ENCODE measurements at places on chromosomes 2 and 18.

DNA sequence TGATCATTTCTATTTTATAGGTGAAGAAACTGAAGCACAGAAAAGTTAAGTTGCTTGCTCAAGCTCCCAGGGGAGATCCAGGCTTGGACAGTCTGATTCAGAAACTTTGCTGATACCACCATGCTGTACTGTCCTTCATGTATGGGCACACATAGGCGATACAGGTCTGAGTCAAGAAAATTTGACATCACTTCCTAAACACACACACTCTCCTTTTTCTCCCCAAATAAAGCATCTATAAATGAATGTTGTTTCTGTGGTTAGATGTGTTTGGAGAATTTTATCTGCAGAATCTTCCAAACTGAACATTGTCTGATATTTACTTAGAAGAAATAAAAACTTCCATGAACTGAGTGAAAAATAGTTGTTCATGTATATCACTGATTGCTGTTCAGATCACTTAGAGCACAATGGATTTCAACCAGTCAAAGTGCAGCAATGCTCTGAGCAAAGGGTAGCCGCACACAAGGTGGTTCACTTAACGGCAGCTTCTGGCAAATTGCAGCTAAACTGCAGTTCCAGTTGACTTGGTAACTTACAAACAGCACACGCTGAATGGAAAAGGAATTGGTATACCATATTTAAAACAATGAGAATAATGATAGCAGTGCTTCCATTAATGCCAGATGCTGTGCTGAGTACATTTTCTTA lies 10.0 kb upstream of the AGFG1 start:
- DNase-seq = no peak

- DNase-seq = no peak
Measured at GRCh38 chr2:16392647-16393499, 272.8 kb downstream of the CYRIA start.

DNA sequence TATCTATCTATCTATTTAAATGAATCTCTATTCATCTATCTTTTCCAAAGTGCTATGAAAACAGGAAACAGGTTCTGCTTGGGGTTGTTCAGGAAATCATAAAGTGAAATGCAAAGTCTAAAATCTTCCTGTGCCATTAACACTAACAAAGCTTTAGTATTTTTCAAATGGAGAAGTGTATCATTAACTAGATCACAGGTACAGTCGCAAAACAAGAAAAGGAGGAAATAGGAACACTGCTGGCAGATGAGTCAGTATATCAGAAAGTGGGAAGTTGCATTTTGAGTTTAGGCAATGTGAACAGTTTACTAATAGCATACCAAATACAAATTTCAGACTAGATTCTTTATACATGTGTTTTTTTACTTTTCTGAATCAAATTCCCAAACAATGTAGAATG lies 888.5 kb upstream of the FSHR start:
- no peak for DNase-seq

- no peak for DNase-seq
Measured at GRCh38 chr2:817336-818015, 133.2 kb upstream of the SNTG2 start.

DNA sequence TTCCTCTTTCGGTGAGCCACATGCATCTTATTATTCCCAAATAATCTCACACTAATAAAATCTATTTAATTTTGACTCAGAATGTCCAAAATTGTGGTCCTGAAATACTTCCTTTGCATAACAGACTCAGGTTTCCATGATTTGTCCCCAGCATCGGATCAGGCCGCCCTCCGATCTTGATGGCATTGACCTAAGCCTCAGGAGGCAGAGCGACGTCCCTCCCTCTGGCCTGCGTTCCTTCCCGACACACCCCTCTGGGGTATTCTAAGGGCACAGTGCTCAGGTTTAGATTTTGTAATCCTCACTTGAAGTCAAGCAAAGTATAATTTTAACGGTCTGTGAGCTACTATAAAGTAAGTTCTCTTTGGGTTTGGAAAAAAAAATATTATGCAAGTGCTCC lies 857.7 kb downstream of the GALR1 start:
- no peak for DNase-seq

DNA sequence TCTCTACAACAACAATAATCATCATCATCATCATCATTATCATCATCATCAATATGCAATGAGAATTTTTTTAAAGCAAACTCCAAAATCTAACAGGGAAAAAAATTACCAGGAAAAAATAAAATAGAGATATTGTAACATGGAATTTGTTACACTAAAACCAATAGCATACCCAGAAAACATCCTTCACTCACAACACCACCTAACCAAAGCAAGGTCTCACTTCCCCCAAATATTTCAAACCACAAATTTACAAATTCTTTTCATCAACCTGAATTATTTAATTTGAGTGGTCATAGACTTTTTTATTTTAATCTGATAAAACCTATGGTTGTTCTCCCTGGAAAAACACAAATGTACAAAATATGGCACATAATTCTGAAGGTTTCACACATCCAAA lies 11.2 kb downstream of the ITSN2 start:
- DNase-seq = no peak

- no peak for DNase-seq
Measured at GRCh38 chr2:202115479-202115971, 42.5 kb downstream of the KIAA2012 start.

DNA sequence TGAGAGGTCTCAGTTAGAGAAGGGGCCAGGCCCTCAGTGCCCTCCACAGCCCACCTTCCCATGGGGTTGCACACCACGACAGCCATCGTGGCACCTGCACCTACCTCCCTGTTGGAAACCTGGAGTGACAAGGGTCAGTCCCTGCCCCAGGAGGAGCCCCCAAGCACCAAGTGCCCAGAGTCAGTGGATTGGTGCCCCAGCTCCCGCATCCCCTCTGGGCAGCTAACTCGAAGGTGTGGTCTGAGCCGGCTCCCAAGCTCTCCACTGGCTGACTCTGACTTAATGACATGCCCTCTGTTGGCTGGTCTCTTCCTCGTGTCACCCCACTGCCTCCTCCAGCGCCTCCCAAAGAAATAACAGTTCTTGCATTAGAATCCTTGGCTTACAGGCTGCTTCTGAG lies 116.4 kb downstream of the NDUFA10 start:
- no peak for DNase-seq

DNA sequence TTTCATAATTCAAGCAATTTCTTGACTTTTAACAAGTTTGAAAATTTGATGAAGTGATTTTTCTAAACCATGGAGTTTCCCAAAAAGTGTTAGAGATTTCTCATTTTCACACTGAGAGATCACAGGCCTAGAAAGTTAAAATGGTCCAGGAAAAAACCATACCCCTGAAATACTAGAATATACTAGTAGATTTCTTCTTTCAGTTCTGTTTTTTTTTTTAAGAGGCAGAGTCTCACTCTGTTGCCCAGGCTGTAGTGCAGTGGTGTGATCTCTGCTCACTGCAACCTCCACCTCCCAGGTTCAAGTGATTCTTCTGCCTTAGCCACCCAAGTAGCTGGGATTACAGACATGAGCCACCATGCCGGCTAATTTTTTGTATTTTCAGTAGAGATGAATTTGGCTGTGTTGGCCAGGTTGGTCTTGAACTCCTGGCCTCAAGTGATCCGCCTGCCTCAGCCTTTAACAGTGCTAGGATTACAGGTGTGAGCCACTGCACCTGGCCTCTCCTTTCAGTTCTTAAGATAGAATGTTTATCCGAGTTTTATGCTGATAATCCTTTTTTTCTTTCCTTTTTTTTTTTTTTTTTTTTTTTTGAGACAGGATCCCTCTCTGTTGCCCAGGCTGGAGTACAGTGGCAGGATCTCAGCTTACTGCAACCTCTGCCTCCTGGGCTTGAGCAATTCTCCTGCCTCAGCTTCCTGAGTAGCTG lies 14.4 kb downstream of the MTHFD2 start:
- no peak for DNase-seq

DNA sequence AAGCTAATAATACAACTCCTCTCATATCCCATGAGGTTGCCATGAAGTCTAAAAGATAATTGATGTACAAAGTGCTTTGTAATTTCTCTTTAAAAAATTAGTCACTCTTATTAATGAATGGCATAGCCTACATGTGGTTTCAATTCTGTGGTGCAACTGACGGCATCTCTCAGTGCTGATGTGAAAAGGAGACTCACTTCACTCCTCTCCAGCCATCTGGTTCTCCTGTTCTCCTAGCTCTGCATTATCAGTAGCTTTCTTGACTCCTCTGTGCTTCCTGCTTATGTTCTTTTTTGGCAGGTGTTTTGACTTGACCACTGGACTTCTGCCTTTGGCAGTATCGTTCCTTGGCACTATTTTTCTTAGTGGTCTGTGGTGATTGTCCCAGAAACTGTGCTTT lies 134.9 kb upstream of the ZFP36L2 start:
- DNase-seq = no peak

DNA sequence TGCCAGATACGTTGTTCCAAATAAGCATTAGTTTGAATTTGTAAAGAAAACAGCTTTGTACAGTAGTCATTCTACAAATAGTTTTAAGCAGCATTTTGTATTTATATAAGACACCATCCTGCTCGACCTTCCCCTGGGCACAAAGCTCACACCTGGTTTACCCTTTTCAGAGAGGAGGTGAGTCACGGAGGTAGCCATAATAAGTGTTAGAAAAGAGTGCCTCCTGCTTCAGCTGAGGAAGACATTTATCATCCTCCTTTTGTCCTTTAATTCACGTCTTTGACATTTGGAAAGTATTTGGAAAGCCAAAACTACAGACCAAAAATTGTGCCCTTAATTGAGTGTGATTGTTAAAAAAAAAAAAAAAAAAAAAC lies 6.8 kb downstream of the RAB12 start:
- DNase-seq = no peak

DNA sequence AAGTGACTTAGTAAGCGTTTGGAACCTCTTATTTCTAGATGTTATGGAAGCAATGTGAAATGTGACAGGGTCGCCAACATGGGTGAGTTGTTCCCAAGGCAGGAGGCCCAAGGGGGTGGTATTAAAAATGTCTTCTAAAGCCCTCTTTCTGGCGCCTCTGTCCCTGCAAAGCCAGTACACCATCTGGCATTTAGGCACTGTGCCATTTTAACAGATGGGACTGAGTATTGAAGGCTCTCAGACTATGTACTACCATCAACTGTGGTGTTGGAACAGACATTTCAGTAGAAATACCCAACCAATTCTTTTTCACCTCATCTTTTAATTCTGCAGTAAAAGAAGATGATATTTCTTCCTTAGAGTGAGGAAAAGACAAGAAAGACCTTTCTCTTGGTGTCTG lies 384.5 kb upstream of the MMADHC start:
- DNase-seq = no peak

- no peak for DNase-seq
Measured at GRCh38 chr2:40316620-40317019, 135.3 kb downstream of the SLC8A1 start.

DNA sequence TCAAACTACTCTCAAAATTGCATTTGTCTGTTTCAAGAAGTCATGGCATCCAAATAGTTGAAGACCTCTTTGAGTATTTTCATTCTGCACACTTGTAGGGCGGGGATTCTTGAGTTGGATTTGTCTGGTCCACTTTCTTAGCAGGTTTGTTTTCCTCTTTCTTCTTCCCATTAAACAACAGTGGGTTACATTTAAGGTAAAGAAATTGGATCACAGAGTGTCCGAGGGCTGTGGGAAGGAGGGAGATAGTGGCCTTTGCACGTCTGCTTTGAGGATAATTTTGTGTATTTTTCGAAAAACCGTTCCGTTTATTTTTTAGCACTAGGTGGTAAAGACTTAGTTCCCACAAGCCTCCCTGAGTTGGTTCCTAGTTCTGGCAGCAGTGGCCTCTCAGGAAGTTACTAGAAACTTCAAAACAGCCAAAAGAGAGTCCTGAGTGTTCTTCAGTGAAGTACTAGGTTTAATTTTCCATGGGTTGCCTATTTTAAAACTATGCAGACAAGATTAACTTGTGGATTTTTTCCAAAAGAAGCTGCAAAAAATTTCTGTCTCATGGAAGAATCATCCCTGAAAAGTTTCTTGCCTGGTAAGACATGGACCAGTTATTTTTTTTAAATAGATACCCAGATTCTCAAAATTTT lies 107.9 kb downstream of the CDC42EP3 start:
- no peak for DNase-seq

GRCh38 chr18:3442919-3443318 lies 7.1 kb upstream of the TGIF1 start:
- DNase-seq = no peak

DNA sequence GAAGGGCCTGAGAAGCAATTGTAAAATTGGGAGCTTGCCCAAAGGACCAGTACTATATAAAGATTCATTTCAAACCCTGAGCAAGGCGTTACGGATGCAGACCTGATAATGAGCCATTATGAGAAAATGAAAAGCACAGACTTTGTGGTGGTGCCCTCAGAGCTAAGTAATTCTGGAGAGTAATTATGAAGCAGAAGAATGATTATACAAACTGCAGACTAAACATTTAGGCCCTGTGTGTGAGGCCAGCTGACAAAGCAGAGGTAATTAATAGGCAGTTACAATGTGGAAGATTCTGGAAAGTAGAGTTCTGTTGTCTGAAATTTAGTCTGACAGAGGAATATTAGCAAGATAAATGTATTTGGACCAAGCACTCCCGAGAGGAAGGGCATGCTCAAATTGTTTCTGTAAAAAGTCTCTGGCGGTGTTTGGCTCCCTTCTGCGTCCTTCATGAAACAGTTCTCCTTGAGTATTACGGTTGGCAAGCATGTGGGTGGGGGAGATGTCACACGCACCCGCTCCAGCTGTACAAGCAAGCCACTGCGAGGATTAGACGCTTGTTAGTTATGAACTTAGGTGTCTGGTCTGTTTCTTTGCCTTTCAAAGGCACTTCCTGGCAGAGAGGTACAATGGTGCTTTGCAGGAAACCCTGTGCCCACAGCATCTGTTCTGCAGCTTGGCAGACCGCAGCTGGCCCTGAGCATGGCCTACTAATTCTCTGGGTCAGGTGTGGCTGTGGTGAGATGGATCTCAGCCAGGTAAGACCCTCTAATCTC lies 45.5 kb downstream of the CDC42EP3 start:
- no peak for DNase-seq

GRCh38 chr2:148167855-148168254 lies 147.0 kb downstream of the MBD5 start:
- no peak for DNase-seq

GRCh38 chr2:154392256-154392655 lies 306.2 kb upstream of the KCNJ3 start:
- DNase-seq = peak; percentile 61

- no peak for DNase-seq
Measured at GRCh38 chr18:75324686-75325257, 102.7 kb downstream of the SMIM21 start.

DNA sequence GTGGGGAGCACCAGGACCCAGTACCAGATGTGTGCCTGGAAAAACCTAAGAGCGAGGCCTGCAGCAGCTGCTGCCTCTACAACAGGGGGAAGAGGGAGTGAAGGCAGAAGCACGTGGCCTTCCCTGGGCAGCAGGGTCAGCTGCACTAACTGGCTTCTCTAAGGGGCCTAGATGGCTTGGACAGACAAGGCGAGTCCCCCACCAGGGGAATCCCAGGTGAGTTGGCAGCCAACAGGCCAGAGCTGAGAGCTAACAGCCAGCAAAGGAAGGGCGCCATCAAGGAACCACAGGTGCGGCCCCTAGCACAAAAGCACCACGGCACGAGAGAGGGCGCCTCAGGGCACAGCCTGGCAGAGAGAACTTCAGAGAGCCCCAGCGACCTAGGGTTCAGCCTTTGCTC lies 19.8 kb upstream of the MAL start:
- no peak for DNase-seq

- no peak for DNase-seq
Measured at GRCh38 chr2:106053116-106053515, 141.0 kb downstream of the UXS1 start.
